Stimulated activated CD4-positive, alpha-beta T cell treated with anti-CD3 and anti-CD28 coated beads, Interleukin-1b, Interleukin-23, amount 100 ng/mL, for 24 hours (primary cell): ENCODE measurements at places on chromosomes 7 and 10.

- DNase-seq: no peak
Observed at GRCh38 chr7:4409946-4410345, 272.1 kb upstream of the FOXK1 start.

- no peak for DNase-seq
Observed at GRCh38 chr10:86356296-86356695, 10.3 kb downstream of the GRID1 start.

- no peak for DNase-seq
Observed at GRCh38 chr7:138396251-138397070, 63.6 kb upstream of the TRIM24 start.

- DNase-seq: no peak
Observed at GRCh38 chr7:82821037-82821436, 341.6 kb downstream of the PCLO start.

DNA sequence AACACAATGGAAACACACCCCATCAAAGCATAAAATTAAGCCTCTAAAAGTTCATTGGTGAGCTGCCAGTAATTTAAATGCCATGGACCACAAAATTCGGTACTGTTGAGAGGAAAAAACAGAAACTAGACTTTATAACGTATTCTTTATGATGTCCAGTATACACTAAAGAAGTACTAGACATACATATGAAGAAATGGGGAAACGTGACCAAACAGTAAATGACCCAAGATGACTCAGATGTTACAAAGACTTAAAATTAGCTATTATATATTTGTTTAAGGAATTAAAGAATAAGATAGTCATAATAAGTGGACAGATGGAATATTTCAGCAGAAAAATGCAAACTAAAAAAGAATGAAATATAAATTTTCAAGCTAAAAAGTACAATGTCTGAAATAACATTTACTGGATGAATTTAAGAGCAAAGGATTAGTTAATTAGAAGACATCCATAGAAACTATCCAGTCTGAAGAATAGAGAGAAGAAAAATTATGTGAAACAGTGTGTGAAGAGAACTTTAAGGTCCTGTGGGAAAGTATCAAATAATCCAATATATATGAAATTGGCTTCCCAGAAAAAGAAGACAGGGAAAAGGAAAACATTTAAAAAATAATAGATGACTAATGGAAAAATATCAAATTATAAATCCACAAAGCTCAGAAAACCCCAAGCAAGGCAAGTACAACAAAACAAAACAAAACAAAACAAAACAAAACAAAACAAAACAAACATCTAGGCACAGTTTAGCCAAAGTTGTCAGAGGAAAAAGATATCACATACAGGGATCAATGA is 69.4 kb downstream of the SAMD9 start:
- no peak for DNase-seq

DNA sequence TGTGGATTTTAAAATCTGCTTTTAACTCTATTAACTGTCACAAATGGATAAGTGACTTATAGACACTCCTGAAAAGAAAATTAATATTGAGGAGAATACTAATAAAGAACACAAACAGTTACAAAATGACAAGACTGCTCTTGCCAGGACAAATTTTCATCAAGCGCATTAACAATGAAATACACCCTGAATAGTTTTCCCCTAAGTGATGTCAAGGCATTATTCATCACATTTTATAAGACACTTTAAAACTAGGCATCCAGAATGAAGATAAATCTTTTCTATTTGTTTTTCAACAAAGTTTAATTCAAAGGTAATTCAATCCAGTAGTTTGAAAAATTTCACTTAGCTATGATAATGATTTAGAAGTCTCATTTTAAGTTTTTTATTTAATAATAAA is 110.5 kb upstream of the SEC61G start:
- DNase-seq: no peak

- DNase-seq: no peak
Observed at GRCh38 chr10:86078639-86079035, 288.0 kb downstream of the GRID1 start.

DNA sequence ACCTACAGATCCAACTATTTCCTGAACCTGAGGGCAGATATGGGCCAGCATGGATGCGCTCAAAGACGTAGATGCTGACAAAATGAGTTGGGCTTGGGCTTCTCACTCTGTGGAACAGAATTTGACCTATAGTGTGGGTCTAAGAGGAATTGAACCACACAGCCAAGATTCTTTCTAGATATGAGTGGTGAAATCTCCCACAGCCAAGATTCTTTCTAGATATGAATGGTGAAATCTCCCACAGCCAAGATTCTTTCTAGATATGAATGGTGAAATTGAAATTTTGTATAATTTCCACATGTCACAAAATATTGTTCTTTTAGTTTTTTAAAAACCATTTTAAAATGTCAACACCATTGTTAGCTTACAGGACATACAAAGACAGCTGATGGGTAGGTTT is 215.4 kb upstream of the LRGUK start:
- no peak for DNase-seq

DNA sequence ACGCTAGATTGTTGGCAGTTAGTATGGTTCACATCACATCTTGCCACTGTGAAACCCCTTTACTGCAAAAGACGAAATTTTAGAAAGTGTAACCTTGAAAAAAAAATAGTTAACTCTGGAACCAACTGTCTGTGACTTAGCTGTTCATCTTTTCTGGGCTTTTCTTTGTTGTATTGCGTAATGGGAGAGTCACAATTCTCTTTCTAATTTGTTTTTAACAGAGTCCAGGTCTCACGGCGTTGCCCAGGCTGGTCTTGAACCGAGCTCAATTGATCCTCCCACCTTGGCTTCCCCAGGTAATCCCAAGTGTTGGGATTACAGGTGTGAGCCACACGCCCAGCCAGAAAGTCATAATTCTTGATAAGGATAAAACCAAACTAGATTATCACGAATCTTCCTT is 14.5 kb downstream of the UBE3C start:
- no peak for DNase-seq

- no peak for DNase-seq
Observed at GRCh38 chr7:104791080-104791479, 222.9 kb upstream of the KMT2E start.

- no peak for DNase-seq
Observed at GRCh38 chr7:151371266-151371665, 29.7 kb downstream of the NUB1 start.

- DNase-seq: no peak
Observed at GRCh38 chr7:128357217-128357613, 4.3 kb downstream of the PRRT4 start.

DNA sequence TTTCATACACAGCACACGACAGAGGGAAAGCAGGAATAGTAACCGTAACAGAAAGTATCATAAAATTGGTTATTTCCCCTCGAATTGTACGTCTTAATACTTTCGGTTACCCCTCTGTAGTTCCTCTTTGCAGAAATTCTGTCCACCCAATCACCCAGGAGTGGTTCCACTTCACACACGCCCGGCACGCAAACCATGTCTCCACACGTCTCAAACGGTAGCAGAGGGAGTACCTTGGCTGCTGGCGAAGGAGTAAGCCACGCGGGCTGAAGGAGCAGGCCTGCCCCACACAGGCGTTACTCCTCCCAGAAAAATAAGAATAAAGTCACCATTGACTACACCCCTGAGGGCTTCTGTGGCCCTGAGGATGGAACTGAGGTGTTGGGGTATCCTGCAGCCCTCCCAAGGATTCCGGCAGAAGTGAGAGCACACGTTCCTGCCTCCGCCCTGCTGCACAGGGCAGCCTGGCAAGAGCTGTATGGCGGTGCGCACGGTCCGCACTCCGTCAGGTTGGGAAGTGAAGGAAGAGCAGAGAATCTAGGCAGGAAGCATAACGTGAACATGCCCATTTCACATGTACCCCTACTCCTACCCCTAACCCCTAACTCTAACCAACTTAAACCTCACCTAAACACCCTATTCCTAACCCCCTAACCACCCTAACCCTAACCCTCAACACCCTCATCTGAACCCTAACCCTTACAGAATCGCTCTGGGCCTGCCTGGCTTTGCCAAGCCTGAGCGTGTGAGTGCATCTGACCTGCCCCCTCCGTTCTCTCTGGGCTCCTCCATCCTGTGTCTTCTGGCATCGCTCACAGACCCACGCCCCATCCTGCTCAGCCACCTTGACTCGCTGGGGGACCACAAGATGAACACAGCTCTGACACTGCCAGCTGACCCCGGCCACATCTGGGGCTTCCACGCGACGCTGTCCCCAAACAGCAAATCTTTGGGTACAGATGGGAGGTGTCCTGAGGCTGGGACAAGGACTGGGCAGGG is 18.2 kb downstream of the GPR146 start:
- DNase-seq: no peak

DNA sequence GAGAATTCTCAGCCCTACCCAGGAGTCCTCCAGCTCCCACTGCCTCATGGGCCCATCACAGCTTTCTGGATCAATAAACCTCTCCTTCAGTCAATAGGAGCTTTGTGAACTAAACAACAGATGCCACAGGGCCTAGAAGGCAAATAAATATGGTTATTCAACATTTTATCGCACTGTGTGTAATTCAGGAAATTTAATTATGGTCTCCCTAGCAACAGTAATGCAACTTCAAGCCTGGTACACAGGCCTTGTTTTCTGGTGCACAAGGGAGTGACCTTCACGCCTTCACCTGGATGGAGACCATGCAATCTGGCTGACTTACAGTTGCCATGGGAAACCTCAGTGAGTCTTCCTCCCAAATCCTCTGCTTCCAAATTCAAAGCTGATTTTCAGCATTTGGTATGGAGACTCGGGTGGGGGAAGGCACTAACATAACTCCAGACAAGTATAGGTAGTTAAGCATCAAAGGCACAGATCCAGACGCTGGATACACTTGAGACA is 441.0 kb upstream of the NPVF start:
- DNase-seq: no peak

DNA sequence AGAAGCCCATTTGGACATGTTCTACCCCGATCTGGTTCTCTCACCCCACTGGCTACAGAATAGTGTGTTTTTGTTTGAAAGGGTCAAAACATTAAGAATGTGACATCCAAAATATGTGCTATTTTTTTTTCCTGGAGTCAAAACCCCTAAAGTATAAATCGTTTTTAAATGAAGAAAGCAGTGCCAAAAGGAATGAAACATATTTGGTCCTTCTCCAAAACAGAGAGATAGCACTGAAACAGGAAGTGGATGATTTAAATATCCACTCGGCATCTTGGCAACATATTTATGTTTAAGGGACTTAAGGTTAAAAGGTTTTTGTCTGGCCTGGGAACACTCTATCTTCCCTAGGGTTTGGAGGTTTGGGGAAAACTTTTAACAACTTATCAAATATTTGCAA is 32.3 kb downstream of the CALD1 start:
- DNase-seq: no peak

DNA sequence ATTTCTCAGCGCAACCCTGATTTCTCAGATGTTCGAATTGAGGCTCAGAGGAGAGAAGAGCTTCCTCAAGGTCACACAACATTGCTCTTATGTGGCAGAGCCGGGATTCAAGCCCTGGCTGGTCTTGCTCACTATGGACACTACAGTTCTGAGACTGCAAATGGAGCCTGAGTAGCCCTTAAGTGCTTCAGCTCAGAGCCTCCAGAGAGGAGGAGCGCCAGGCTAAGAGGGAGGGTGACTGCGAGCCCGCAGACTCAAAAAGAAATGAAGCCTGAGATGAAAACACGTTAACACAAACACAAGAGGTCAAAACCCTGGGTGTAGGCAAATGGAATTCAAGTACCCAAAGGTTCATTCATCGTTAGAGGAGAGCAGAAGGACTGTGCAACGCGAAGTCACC is 13.9 kb downstream of the ARHGAP22 start:
- no peak for DNase-seq

- DNase-seq: no peak
Observed at GRCh38 chr7:123351516-123352505, 152.0 kb upstream of the SLC13A1 start.

- DNase-seq: no peak
Observed at GRCh38 chr7:47816647-47817046, 131.6 kb downstream of the PKD1L1 start.

- no peak for DNase-seq
Observed at GRCh38 chr7:150450491-150451001, at the start of gene GIMAP8. Gene GIMAP8 (plus strand): TSS chr7:150450630. CDS start chr7:150466699, 16,069 bp downstream.

DNA sequence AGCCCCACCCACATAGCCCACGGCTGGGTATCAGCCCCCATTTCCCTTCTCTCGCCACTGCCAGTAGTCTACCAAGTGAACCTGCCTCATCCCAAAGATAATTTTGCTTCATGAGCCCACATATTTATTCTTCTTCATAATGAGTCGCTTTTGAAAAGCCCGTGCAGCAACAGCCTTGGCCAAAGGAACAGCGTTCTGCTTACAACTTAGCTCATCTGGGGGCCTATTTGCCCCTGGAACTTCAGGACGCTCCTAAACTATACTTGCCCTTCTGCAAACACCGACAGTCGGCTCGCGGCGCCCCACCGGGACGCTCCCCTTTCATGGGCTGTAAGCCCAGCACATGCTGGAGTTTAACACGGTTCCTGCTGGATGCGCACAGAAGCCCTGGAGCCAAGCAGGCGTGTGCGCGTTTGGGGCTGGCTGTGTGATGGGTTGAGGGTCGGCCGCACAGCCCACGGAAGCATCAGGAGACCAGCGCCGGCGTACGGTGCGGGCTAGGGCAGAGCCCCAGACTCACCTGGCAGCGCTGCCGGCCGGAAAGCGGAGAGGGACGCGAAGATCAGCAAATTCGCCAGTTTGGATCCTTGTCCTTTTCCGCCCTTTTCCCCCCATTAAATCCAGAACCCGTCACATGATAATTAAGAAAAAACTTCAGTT is 370 bp downstream of the TMEM60 start:
- no peak for DNase-seq
